ENCODE measurements at places on chromosomes 13 and 19. TPM values are rescaled to one million over a fixed set of nuclear protein-coding genes. Genes with fewer than 3 reads are reported as not detected.

LAIR1 gene
- 0.12 TPM for total RNA-seq

FSD1 gene
- not detected for total RNA-seq

CEBPA gene
- 29.9 TPM for total RNA-seq

SMAD9 gene
- 3.7 TPM for total RNA-seq

FREM2 gene
- 1.5 TPM for total RNA-seq

AKT2 gene
- 387 TPM for total RNA-seq

CELF5 gene
- not detected for total RNA-seq

ZNF470 gene
- 0.82 TPM for total RNA-seq

PTPRH gene
- 0.55 TPM for total RNA-seq

ZIC2 gene
- total RNA-seq: not detected

C19orf73 gene
- total RNA-seq: 3.7 TPM

MBD3L3 gene
- not detected for total RNA-seq

INSR gene
- total RNA-seq: 54.0 TPM

FBXO17 gene
- total RNA-seq: 1.6 TPM
